ENCODE measurements at places on chromosomes 3 and 15. TPM values are rescaled to one million over a fixed set of nuclear protein-coding genes. Genes with fewer than 3 reads are reported as not detected.
A peak's percentile ranks its signal among the peaks of the same experiment; 100 is the strongest.

DNA sequence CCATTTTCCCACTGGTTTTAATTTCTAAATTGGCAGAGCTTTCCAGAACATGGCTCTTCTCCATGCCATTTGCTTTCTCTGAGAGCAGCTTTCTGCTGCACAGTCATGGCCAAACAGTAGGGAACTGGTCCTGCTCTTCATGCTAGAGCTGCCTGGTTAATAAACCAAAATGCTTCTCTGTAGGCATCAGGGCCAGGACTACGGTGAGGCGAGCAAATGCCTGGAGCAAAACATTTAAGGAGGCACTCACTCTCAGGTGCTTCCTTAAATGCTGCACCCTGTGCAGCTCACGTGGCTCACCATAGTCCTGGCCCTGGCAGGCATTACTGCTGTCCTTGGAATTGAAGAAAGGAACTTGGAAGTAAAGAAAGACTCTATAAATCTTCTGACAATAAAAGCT lies 48.5 kb upstream of the PPP2R3A start:
- no peak for DNase-seq

DNA sequence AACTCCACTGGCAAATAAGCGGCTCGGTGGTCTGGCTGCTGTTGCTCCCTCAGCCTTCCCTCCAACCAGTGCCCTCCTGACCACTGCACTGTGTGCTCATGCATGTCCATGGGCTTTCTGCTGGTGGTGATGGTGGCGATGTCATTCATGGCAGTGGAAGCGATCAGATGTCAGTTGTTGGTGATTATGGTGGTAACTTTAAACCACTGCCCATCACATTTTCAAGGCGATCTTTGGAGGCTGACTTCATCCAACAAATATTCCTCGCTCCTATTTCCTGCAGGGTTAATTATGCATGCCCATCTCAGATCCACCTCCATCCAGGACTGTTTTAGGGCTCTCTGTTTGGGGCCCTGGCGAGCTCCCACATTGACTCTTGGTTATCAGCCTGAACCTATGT lies 13.4 kb upstream of the HCN4 start:
- DNase-seq = no peak

DNA sequence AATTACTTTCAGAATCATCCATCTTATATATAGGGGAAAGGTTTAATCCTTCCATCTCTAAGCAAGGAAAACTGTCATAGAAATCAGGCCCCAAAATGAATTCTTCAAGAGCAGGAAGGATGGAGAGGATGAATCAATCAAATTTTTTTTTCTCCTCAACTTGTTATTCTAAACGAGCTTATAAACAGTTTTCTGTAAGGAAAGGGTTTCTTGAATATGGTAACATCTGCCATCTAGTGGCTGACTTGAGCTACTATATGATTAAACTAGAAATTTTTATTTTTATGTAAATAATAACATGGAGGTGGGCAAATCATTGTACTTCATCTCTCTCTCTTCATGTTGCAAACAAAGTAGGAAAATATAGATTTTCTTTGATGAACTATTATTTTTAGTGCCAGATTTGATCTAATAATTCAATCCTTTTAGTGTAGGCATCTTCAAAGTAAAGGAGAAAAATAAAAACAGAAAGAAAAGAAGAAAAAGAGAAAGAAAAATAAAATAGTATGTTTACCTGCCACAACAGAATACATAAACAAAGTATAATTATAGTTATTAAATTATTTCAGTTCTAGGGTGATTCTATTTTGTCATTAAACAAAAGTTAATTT lies 146.6 kb downstream of the SERPINI1 start:
- DNase-seq = no peak

- DNase-seq = peak; percentile 81
Observed at GRCh38 chr15:42106288-42106687, 11.9 kb upstream of the PLA2G4D start.

The EFHB gene
- total RNA-seq = 1.3 TPM

DNA sequence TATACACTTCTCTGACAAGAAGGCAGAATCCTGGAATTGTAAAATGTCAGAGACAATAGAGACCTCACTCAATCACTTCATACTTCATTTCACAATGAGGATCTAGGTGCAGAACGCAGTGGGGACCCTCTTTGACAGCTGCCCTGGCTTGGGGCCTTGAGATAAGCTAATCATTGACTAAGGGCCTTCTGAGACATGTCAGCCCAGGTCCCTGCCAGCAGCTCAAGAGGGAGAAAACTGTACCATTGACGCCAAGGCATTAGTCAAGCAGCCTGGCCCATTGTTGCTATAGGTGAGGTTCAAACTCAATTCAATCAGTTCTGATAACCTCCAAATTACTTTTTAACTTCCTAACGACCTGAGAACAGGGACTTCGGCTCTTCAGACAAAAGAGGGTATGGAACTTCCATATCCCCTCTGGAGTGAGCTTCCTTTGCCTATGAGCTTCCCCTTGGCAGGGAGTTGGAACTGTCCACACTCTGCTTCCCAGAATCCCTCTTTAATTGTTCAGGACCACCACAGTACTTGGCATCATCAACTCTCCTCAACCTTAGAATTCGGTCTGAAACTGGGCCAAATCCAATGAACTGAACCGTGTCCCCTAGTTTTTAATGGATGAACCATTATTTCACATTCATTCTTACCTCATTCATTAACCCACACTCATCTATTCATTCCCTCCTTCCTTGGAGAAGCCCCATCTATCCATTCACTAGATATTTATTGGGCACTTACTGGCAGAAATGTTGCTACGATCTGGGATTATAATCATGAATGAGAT lies 1.5 kb upstream of the CYP8B1 start:
- DNase-seq = no peak

GRCh38 chr3:147354623-147355022 lies 51.7 kb downstream of the ZIC4 start:
- no peak for DNase-seq

GRCh38 chr15:94125698-94126097 lies 105.7 kb upstream of the MCTP2 start:
- DNase-seq = no peak

- no peak for DNase-seq
Observed at GRCh38 chr3:29751647-29752314, 470.9 kb downstream of the RBMS3 start.

GRCh38 chr15:61151791-61152190 lies 77.3 kb downstream of the RORA start:
- no peak for DNase-seq

The INSYN1 gene
- 1.8 TPM for total RNA-seq

The CSTA gene
- 1.7 TPM for total RNA-seq

Measured in thyroid gland (tissue), 4 donors.